ENCODE measurements at places on chromosomes 1 and 21. TPM values are rescaled to one million over a fixed set of nuclear protein-coding genes. Genes with fewer than 3 reads are reported as not detected.

The HOOK1 gene
- under 0.01 TPM for total RNA-seq

The GCSAML gene
- total RNA-seq, result not detected

The ZNF496 gene
- 56.8 TPM for total RNA-seq

The NECTIN4 gene
- 0.65 TPM for total RNA-seq

The ZMYM4 gene
- 54.1 TPM for total RNA-seq

The FMO5 gene
- total RNA-seq, result 0.98 TPM

The KIAA1614 gene
- 4.0 TPM for total RNA-seq

The EFNA1 gene
- 125 TPM for total RNA-seq

The HTR6 gene
- under 0.01 TPM for total RNA-seq

The AIRE gene
- total RNA-seq, result under 0.01 TPM

The CRTC2 gene
- total RNA-seq, result 8.8 TPM

The UMODL1 gene
- not detected for total RNA-seq

The SPATA46 gene
- not detected for total RNA-seq

The CDK18 gene
- total RNA-seq, result 0.33 TPM

The AQP10 gene
- not detected for total RNA-seq

The GBP6 gene
- not detected for total RNA-seq

The UBL4B gene
- total RNA-seq, result not detected

The SERINC2 gene
- total RNA-seq, result 23.2 TPM

The ADCY10 gene
- 0.48 TPM for total RNA-seq

The CLDN14 gene
- 0.29 TPM for total RNA-seq

The OR2M3 gene
- not detected for total RNA-seq

The PDIK1L gene
- 5.6 TPM for total RNA-seq

The OPTC gene
- not detected for total RNA-seq

Data from vein endothelial cell (primary cell).